Osteoblast (primary cell): ENCODE measurements at places on chromosomes 4 and X. TPM values are rescaled to one million over a fixed set of nuclear protein-coding genes. Genes with fewer than 3 reads are reported as not detected.

DNA sequence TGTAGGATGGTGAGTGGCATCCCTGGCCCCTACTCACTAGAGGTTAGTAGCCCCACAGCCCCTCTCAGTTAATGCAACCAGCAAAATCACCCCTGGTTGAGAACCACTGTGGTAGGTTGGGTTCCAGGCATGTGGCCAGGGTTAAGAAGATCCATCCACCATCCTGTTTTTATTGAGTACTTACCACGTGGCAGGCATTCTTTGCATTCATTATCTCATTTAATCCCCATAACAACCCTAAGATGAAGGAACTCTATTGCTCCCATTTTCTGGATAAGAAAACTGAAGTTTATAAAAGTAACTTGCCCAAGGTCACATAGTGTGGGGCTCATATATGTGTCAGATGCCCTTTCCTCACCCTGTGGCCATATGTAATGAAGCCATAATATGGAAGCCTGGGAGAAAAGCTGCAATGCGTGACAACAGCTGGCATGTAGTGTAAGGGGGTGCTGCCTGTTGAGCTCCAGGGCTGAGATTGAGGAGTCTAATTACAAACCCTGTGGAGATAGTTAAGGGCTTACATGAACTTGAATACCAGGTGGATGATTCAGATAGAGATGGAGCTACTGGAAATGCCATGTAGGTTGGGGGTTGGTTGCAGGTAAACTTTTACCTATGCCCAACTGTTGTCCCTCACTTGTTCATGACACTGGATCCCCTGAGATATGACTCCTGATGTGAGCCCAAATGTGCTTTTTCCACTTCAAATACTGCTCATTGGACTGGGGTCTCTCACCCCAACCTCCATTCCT lies 100.2 kb upstream of the PGRMC2 start:
- no peaks in the 10 kb centered on the region for H3K36me3 ChIP-seq
- no peak overlapping the region for H3K4me3 ChIP-seq
- H3K4me1 ChIP-seq: peaks cover 50% of the 10 kb centered on the region
- H3K27ac ChIP-seq: peak overlapping the region; percentile 74
- DNase-seq: no peak
- H3K27me3 ChIP-seq: no peaks in the 10 kb centered on the region

DNA sequence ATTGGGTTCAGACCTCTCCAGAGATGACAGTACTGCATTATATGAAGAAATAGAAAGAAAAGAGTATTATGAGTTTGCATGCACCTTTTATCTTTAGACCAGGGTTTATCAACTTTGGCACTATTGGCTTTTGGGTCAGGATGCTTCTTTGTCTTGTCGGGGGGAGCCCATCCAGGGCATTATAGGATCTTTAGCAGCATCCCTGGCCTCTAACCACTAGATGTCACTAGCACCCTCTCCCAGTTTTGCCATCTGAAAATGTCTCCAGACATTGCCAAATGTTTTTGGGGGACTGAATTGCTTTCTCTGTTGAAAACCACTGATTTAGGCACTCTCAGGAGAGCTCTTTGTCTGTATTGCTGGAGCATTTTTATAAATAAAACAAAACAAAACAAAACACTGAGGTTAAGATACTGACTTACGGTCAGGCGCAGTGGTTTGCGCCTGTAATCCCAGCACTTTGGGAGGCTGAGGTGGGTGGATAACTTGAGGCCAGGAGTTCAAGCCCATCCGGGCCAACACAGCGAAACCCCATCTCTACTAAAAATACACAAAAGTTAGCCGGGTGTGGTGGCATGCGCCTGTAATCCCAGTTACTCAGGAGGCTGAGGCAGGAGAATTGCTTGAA lies 23.6 kb downstream of the CA5B start:
- H3K27ac ChIP-seq: no peak overlapping the region
- H3K4me1 ChIP-seq: no peaks in the 10 kb centered on the region
- peak; percentile 82 for DNase-seq
- no peaks in the 10 kb centered on the region for H3K27me3 ChIP-seq
- H3K4me3 ChIP-seq: no peak overlapping the region

- DNase-seq: no peak
- peaks cover 4% of the 10 kb centered on the region for H3K4me1 ChIP-seq
- H3K27ac ChIP-seq: peak overlapping the region; percentile 72
- peak overlapping the region; percentile 78 for H3K4me3 ChIP-seq
- H3K27me3 ChIP-seq: no peaks in the 10 kb centered on the region
Measured at GRCh38 chrX:34656467-34656841, 631 bp downstream of the TMEM47 start.

DCK gene
- total RNA-seq: 13.8 and 16.5 TPM in 2 replicates

DNA sequence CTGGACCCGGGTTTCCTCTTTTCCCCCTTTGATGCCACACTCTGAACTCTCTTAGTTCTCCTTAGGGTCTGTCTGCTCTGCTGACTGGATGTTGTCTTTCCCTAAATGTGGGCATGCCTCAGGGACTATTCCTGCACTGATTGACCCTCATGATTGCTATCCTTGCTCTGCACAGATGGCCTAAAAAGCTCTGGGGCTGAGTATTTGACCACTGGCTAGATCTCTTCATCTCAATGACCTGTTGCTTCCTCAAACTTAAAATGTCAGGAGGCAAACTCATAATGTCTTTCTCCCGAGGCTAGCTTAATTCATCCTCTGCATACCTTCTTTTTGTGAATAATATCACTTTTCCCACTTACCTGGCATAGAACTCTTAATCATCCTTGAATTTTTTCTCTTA lies 157.4 kb downstream of the GATB start:
- no peak for DNase-seq
- no peaks in the 10 kb centered on the region for H3K4me1 ChIP-seq
- no peaks in the 10 kb centered on the region for H3K36me3 ChIP-seq
- no peak overlapping the region for H3K4me3 ChIP-seq
- H3K27ac ChIP-seq: no peak overlapping the region

GRCh38 chr4:63620271-63620670 lies 789.0 kb downstream of the TECRL start:
- H3K27ac ChIP-seq: no peak overlapping the region
- no peaks in the 10 kb centered on the region for H3K36me3 ChIP-seq
- H3K4me3 ChIP-seq: no peak overlapping the region
- DNase-seq: no peak
- no peaks in the 10 kb centered on the region for H3K4me1 ChIP-seq

DNA sequence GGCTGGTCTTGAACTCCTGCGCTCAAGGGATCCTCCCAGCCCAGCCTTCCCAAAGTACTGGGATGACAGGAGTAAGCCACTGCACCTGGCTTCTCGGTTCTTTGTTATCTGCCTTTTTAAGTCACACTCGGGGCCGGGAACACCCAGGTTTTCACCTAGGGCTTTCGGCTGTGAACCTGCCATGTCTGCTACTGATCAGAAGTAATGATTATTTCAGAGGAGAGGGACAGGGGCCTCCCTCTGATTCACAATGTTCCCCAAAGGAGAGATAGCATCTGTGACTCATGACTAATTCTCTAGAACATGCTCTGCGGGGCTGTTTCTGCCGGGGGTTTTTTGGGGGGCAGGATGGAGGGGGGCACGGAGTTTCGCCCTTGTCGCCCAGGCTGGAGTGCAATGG lies 26.9 kb downstream of the CRLF2 start:
- H3K4me1 ChIP-seq: no peaks in the 10 kb centered on the region
- DNase-seq: peak; percentile 15
- no peaks in the 10 kb centered on the region for H3K36me3 ChIP-seq
- no peaks in the 10 kb centered on the region for H3K27me3 ChIP-seq
- no peak overlapping the region for H3K4me3 ChIP-seq
- H3K27ac ChIP-seq: no peak overlapping the region

FAAH2 gene
- under 0.01 TPM in 1 of 2 replicates, not detected in the other for total RNA-seq

IQCM gene
- not detected in 2 replicates for total RNA-seq

DNA sequence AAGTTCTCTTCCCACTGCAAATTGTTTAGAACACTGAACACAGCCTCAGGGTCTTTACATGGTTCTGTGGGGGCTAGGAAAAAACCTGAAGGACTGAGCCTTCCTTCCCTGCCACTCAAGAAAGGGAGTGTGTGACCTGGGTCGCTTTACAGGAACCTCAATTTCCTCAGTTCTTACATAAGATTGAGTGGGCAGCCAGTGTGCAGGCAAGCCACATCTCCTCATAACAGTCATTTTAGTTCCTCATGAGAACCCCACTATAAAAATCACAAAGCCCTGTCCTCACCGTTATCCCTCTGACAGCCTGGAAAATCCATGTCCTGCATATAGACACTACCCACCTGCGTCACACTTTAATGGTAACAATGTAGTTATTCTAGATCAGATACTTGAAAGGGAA lies 2.1 kb upstream of the ETDC start:
- DNase-seq: no peak
- no peaks in the 10 kb centered on the region for H3K4me1 ChIP-seq
- no peaks in the 10 kb centered on the region for H3K36me3 ChIP-seq
- no peaks in the 10 kb centered on the region for H3K27me3 ChIP-seq
- no peak overlapping the region for H3K4me3 ChIP-seq

GRCh38 chr4:89177807-89178206 lies 66.5 kb downstream of the TIGD2 start:
- no peaks in the 10 kb centered on the region for H3K36me3 ChIP-seq
- no peak overlapping the region for H3K27ac ChIP-seq
- H3K4me3 ChIP-seq: no peak overlapping the region
- no peaks in the 10 kb centered on the region for H3K4me1 ChIP-seq

DNA sequence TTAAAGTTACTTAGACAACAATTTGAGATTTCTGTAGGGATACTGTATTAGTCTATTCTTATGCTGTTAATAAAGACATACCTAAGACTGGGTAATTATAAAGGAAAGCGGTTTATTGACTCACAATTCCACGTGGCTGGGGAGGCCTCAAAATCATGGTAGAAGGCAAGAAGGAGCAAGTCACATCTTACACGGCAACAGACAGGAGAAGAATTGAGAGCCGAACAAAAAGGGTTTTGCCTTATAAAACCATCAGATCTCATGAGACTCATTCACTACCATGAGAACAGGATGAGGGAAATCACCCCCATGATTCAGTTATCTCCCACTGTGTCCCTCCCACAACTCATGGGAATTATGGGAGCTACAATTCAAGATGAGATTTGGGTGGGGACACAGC lies 11.0 kb downstream of the PTTG2 start:
- no peaks in the 10 kb centered on the region for H3K27me3 ChIP-seq
- H3K4me1 ChIP-seq: peaks cover 3% of the 10 kb centered on the region

DNA sequence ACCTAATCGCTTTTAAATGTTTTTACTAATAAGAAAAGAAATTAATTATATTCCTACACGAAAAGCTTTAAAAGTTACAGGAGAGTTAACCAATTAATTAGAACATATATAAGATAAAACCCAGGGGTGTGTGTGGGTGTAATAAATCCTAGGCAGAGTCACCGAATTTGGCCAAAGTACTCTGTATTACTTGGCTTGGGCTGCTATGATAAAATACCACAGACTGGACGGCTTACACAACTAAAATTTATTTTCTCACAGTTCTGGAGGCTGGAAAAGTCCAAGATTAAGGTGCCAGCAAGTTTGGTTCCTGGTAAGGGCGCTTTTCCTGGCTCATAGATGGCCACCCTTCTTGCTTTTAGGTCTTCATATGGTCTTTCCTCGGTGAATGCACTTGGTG lies 10.4 kb downstream of the AWAT1 start:
- H3K4me3 ChIP-seq: no peak overlapping the region
- peaks cover 5% of the 10 kb centered on the region for H3K4me1 ChIP-seq
- no peaks in the 10 kb centered on the region for H3K36me3 ChIP-seq

DNA sequence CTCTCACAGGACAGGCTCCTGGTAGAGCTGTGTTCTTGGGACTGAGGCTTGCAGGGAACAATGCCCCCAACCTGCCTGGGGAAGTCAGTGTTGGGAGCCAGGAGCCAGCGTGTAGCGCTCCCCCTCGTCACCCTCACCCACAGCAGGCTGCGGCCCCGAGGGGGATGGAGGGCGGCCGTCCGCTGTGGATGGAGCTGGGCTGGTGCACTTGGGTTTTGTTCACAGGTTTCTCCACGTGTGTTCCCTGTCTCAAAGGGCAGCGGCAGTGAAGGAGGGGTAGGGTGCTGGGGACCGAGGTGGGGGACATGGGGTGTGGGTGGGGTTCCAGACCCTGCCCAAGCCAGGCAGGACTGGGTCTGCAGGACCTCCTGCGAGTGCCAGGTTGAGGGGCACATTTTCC lies 69.1 kb downstream of the RGS12 start:
- no peak overlapping the region for H3K27ac ChIP-seq
- no peak overlapping the region for H3K4me3 ChIP-seq
- no peaks in the 10 kb centered on the region for H3K4me1 ChIP-seq
- no peak for DNase-seq
- no peaks in the 10 kb centered on the region for H3K27me3 ChIP-seq

DNA sequence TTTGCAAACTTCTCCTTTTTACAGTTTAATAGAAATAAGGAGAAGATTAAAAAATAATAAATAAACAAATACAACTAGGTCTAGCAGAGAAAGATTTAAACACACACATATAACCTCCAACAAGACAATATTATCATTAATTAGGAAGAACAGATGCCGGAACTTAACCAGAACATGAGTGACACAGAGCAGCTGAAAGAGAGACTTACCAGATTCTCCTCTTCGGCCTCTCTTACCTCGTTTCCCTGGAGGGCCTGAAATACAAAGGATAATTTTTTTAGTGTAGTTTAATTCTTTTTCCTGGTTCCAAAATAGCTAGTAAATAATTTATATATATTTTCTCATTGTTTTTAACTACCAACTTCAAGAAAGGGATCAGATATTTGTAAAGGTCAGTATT lies 252.5 kb downstream of the COL25A1 start:
- no peak overlapping the region for H3K27ac ChIP-seq
- DNase-seq: no peak
- no peaks in the 10 kb centered on the region for H3K27me3 ChIP-seq

- no peak overlapping the region for H3K4me3 ChIP-seq
- H3K27me3 ChIP-seq: peaks cover 11% of the 10 kb centered on the region
- H3K36me3 ChIP-seq: no peaks in the 10 kb centered on the region
- no peak overlapping the region for H3K27ac ChIP-seq
Measured at GRCh38 chrX:107348051-107348450, 101.4 kb upstream of the FRMPD3 start.

RHOXF2 gene
- under 0.01 TPM in 1 of 2 replicates, not detected in the other for total RNA-seq

- peak; percentile 63 for DNase-seq
- peak overlapping the region; percentile 60 for H3K27ac ChIP-seq
- H3K36me3 ChIP-seq: no peaks in the 10 kb centered on the region
- peaks cover 16% of the 10 kb centered on the region for H3K27me3 ChIP-seq
Measured at GRCh38 chrX:73562458-73562857, 539 bp upstream of the CHIC1 start.

USP17L18 gene
- total RNA-seq: not detected in 2 replicates

DNA sequence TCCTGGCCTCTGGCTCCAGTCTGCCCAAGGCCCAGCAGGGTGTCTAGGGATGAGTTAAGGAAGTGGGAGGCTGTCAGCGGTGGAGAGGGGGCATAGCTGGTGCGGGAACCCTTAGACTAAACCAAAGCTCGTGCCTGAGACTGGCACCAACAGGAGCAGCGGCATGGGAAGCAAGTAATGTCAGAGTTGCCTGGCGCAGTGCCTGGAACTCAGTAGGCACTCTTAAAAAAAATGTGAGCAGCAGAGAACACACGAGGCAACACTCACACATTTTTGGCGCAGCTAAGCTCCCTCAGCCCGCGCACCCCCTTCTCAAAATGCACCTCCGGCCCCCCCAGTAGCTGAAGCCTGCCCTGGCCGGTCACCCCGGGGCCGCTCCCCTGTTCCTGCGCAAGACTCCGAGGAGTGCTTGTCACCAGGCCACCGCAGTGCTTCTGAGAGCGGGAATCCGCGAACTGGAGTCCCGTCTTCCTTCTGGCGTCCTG lies 583 bp downstream of the GABRE start:
- no peaks in the 10 kb centered on the region for H3K27me3 ChIP-seq
- peaks cover 13% of the 10 kb centered on the region for H3K36me3 ChIP-seq
- peaks cover 19% of the 10 kb centered on the region for H3K4me1 ChIP-seq
- DNase-seq: peak; percentile 76
- peak overlapping the region; percentile 82 for H3K4me3 ChIP-seq
- H3K27ac ChIP-seq: peak overlapping the region; percentile 83
